ENCODE measurements at places on chromosomes 2 and 18. TPM values are rescaled to one million over a fixed set of nuclear protein-coding genes. Genes with fewer than 3 reads are reported as not detected.

Gene TEX44
- not detected for total RNA-seq

Gene COL5A2
- total RNA-seq = 187 TPM

Gene DCC
- not detected for total RNA-seq

Gene TRIM54
- not detected for total RNA-seq

Gene AFF3
- not detected for total RNA-seq

GRCh38 chr2:207845202-207845864 lies 75.6 kb upstream of the FZD5 start:
- no peak for DNase-seq

- DNase-seq = no peak
These were observed 50.4 kb downstream of the LDLRAD4 start for GRCh38 chr18:13269013-13269280.

GRCh38 chr2:66827851-66828250 lies 392.9 kb downstream of the MEIS1 start:
- no peak for DNase-seq

DNA sequence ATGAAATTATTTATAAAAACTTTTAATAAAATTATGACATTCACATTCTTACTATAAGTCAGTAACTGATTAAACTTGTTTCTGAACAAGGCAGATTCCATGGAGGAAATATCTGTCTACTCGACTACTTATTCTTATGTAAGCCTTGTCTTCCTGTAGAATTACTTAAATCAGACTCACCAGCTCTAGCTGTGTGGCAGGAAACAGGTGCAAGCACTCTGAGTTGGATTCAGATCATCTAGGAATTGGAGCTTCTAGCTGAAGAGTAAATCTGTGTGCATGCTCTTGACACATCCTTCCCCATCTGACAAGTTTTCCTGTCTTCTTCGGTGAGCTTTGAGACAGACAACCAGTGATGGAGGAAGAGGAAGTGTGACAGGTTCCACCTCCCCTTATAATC lies 284.7 kb downstream of the TRIB2 start:
- no peak for DNase-seq

- peak; percentile 93 for DNase-seq
These were observed 28.6 kb upstream of the CERS6 start for GRCh38 chr2:168427451-168427850.

GRCh38 chr2:215817046-215817445 lies 196.3 kb downstream of the MREG start:
- DNase-seq = no peak

DNA sequence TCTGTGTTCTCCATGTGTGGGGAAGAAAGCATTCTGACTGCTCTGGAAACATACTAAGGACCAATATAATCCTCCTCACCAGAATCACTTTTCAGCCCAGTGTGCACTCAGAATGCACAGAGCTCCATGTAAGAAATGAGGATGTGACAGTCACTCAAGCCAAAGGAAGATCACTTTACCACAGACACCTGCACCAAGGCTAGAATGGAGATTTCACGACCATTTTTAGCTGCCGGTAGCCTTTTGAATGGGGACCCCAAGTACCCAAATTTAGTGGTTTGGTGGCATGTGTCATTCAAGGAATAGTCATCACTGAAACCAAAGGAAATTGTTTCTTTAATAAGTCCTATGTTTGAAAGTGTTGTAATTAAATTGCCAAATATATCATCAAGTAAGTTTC lies 613.2 kb upstream of the ACVR2A start:
- no peak for DNase-seq

GRCh38 chr2:160791884-160792283 lies 298.3 kb upstream of the RBMS1 start:
- DNase-seq = no peak

DNA sequence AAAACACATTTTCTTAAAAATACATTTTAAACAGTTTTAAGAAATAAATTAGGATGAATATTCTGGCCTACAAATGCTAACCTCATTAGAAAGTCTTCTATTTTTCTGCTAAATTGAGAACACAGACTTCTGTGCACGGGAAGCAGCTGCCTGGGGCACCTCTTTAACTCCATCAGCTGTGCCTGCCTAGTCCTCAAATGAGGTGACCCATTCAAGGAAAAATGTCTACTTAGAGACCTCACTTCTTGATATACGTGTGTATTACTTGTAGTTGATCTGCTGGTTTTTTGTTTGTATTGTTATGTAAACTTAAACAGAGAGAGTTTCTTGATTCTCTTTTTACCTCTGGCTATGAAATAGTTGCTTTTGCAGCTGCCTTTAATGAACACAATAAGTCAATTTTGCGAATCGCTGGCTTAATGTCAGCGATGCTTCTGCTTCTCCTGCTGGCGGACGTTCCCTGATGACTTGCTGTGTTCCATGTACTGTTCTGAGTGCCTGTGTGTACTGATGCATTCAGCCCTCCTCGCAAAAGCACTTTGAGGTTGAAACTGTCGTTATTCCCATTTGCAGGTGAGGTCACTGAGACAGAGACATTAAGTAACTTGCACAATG lies 88.7 kb upstream of the TXNDC2 start:
- DNase-seq = no peak

GRCh38 chr18:3526421-3527354 lies 76.7 kb downstream of the TGIF1 start:
- peak; percentile 98 for DNase-seq

- DNase-seq = peak; percentile 47
These were observed 144.9 kb upstream of the ID2 start for GRCh38 chr2:8536686-8537561.

DNA sequence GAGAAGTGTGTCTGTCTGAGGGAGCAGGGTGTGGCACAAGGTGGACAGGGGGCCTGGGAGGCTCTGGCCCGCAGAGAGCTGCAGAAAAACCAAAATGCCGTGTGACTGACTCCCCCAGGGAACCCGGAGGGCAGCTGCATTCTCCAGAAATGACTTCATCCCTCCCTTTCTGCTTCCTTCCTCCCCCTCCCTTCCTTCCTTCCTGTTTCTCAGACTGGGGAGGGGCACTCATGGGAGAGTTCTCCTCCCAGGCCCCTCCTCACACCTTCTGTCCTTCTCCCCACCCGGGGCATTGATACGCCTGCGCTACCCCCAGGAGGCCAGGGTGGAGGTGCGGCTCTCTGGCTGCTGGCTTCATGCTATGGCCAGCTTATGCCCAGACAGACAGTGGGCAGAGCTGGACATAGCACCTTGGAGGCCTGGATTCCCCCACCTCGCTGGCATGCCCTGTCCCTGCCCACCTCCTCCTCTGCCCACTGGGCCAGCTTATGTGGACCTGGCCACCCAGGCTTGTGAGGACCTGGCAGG lies 8.2 kb upstream of the GPR17 start:
- peak; percentile 88 for DNase-seq

GRCh38 chr2:68948710-68949109 lies 4.0 kb downstream of the GKN2 start:
- no peak for DNase-seq
